Sigmoid colon (tissue), 7 donors: ENCODE measurements at places on chromosomes 16 and 17.

DNA sequence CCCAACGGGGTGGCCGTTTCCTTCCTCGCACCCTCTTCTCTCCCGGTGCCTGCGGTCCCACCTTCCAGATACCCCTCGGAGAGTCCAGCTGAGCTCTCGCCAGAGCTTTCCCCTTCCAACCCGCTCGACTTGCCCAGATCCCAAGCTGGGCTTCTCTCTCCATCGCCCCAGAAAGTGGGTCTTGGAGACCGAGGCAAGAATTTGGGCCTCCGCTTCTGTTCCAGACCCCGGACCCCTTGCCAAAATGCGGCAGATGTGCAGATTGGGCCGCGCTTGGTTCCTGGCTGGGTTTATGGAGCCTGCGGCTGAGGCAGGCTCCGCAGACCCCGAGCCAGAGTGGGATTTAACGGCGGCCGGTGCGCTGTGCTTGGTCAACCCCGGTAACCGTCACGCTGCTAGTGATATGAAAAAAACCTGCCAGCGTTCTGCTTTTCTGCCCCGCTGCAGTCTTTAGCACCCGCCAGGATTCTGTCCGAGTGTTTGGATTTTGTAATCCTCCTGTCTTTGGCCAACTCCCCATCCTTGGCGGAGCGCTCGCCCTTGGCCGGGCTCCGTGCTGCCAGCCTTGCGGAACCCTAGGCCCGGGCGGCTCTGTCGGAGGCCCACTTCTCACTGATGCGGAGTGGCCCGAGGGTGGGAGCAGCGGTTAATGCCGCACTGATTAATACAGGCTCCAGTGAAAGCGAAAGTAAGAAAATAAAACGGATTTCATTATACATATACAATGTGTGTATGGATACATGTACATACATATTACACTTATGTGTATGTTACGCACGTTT, 754 bp upstream of the SLFN11 start:
- DNase-seq, result peak; percentile 88

DNA sequence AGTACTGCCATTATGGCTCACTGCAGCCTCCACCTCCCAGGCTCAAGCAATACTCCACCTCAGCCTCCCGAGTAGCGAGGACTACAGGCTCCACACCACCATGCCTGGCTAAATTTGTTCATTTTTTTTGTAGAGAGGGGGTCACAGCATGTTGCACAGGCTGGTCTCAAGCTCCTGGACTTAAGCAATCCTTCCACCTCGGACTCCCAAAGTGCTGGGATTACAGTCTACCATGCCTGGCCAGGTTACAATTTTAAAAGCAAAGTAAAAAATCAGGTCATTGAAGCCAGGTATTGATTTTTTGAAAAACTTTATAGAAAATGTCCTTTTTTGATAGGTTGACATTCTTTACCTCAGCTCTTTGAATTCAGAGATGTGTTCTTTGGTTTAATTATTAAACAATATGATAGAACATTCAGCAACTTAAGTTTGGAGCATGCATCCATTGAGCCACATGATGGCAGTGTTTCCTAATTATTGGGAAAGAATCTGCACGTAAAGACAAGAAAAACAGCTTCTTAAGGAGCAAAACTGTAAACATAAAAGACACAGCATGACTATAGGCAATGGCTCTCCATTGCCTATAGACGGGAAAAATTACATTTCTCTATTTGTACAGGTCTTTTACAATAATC, 1.7 kb upstream of the SLC16A11 start:
- DNase-seq, result no peak

- DNase-seq, result no peak
Measured at GRCh38 chr16:1082266-1082951, 9.9 kb downstream of the SSTR5 start.

DNA sequence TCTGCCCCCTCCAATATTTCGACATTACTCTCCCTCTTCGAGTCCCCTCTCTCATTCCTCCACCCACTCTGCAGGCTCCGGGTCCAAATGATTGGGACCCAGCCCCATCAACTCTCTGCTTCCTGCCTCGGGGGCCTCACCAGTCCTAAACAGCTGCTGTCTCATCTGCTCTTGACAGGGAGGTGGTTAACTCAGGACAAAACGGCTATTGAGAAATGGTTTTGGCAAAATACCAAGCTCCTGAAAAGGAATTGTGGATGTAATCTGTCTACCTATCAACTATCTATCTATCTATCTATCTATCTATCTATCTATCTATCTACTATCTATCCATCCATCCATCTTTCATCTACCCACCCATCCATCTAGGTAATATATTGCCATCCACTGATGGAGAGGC, 2.2 kb downstream of the CD300H start:
- DNase-seq, result no peak

DNA sequence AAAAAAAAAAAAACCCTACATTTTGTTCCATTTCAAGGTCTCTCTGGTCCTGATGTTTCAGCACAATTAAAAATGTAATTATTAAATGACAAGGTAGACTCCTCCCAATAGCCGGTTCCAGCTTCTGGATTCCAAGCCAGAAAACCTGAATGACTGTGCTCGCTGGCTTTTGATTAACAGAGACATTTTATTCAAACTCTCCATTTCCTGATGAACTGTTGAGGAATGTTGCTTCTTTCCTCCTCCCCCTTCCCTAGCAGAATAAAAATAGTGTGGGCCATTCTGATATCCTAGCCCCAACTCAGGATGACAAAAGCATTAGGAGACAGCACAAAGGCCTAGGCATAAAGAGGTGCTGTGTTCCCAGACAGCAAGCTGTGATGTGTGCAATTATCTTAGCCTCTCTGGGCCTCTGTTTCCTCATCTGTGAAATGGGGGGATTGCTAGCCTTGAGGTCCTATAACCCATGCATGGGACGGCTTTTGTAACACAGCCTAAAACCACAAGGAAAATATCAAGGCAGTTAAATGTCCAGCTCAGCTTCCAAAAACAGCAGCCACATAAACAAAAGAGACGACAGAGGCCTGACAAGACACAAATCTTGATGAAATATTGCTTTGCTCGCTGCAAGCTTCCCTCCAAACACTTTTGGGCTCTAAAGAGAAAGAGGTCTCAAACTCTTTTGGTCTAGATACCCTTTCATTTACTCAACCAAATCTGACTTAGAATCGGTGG, 127.2 kb upstream of the RCVRN start:
- DNase-seq, result no peak

- DNase-seq, result no peak
Measured at GRCh38 chr16:13437413-13437795, 482.6 kb upstream of the ERCC4 start.

DNA sequence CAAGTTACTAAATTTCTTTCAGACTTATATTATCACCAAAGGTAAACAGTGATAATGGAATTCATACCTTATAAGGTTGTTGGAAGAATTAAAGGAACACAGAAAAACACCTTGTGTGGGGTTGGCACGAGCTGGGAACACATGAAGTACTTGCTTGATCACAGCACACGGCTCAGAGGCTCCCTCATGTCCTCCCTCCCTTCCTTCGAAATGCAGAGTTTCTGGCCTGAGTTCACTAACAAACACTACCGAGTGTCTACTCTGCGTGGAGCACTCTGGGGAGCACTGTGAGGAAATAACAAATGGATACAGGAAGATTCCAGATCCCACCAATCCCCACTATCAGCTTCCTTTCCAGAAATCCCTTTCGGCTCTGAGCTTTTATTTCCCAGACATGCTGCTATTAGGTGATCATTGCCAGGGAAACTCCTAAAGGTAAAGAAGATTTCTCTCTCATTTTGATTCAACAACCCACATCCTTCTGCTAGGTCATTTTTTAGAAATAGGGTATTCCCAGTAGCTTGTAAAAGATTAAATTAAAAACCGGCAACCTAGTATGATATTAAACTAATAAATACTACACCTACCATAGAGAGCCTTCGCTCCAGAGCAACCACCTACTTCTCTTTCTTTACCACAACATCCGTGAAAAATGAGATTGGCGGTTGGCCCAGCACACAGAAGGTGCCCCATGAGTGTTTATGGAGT, 6.1 kb upstream of the HNF1B start:
- no peak for DNase-seq

- DNase-seq, result peak; percentile 70
Measured at GRCh38 chr16:57304169-57305061, 19.9 kb upstream of the PLLP start.

DNA sequence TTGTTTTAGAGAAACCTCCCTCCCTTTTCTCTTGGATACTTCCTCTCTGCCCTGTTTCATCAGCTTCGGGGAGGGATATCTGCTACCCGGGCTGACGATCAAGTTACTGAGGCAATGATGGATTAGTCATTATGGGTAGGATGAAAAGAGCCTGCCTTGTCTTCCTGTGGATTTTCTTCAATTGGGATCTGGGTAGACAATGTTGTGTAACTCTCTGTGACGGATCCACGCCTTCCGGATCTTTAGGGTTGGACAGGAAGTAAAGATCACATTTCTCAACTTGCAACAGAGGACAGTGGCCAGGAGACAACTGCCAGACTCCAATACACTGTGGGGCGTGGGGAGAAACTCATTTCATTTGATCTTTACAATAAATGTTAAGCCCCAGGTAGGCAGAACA, 11.3 kb upstream of the CHST6 start:
- DNase-seq, result peak; percentile 75

DNA sequence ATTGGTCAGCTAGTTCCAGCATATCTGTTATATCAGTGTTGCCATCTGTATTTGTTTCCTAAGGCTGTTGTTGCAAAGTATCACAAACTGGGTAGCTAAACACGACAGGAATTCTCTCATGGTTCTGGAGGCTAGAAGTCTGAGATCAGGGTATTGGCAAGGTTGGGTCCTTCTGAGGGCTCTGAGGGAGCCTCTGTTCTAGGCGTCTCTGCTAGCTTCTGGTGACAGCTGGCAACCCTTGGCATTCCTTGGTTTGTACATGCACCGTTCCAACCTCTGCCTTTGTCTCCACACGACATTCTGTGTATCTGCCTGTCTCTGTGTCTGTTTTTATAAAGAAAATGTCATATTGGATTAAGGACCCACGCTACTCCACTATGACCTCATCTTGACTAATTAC, 219.9 kb upstream of the NLRP1 start:
- DNase-seq, result no peak

GRCh38 chr17:77770331-77771105, 188.0 kb upstream of the TNRC6C start:
- DNase-seq, result no peak

DNA sequence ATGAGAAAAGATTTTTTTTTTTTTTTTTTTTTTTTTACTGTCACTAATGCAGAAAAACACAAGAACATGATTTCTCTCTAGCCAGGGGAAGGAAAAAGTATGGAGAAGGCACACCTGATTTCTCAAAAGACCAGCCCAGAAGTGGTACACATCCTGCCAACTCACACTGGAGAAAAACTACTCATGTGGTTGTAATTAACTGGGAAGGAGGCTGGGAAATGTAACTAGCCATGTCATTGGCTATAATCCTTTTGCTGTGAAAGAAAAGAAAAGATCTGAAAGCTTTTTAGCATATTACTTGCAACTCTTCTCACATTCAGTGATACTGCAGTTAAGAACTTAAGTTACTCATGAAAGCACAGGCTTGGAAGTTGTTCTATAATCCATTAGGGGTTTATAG, 195.9 kb upstream of the PMFBP1 start:
- no peak for DNase-seq

DNA sequence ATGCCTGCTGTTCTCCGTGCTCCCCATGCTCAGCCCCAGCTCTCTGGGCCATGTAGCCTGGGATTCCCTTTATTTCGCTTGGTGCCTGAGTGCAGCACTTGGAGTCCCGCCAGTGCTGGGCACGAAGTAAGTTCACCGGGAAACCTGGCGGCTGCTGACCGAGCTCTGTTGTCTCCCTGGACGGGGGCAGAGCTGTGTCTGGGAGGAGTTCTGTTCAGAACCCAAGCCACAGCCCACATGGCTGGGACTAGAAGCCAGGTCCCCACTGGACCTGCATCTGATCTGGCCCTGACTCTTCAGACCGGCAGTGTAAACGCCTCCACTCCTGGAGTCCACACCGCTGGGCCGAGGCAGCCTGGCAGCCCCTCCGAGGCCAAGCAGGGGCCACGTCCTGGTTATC, 37.5 kb upstream of the CIBAR2 start:
- peak; percentile 93 for DNase-seq
